ENCODE measurements at places on chromosomes 1 and 21. TPM values are rescaled to one million over a fixed set of nuclear protein-coding genes. Genes with fewer than 3 reads are reported as not detected.

DNA sequence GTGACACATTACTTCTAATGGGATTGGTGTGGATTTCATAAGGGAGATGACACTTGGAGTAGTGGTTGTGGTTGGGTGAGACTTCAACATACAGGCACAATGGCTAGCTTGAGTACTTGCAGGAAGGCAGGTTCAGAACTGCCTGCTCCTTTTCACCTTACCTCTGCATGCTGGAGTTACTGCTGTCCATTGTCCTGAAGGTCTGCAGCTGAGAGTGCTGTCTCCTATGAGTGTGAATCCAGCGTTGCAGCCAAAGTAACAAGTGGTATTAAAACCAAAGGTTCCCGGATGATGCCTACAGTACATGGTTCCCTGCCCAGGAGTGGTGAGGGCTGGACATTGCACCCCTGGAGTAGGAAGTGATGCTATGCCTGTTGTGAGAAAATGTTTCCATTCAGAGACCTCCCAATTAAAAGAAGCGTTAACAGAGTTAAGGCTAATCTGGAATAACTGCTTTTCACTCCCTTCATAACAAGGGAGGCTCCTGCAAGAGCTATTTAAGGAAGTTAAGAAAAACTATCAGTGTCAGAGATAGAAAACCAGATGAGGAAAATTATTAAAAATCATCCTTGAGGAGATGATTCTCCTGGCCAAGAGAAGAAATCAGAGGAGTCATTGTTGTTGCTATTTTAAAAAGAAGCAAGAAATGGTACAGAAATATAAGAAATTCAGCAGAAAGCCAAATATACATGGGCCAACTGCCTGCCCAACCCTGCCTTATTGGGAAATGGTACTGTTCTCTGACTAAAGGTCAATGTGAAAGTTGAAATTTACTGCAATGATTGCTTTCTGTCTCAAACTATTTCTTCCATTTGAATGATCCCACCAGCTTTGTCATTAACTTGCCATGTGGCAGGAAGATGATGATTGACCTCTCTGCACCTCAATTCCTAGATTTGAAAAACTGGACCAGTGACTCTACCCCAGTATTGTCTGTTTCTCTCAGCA lies 9.8 kb upstream of the F5 start:
- no peak for DNase-seq
- H3K27ac ChIP-seq: no peak overlapping the region
- no peak overlapping the region for H3K4me3 ChIP-seq
- H3K36me3 ChIP-seq: no peaks in the 10 kb centered on the region

GRCh38 chr1:1598051-1598719 lies 1.8 kb downstream of the FNDC10 start:
- no peak for DNase-seq
- H3K4me3 ChIP-seq: peak overlapping the region; percentile 79
- H3K27me3 ChIP-seq: peaks cover 18% of the 10 kb centered on the region
- peaks cover 16% of the 10 kb centered on the region for H3K4me1 ChIP-seq

DNA sequence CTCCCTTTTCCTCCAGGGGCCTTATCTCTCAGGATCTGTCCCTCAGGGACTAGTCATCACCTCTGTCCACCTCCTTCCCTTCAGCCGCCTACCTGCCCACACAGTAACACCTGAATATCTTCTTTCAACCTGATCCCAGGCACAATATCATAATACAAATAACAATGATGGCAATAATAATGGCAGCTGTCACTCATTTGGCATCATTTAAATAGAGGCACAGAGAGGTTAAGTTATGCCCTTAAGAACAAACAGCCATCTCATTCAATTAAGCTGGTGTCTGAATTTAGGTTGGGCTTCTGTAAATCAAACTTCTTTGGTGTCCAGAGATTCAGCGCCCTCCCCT lies 47.5 kb downstream of the AHDC1 start:
- peak overlapping the region; percentile 65 for H3K27ac ChIP-seq
- no peaks in the 10 kb centered on the region for H3K36me3 ChIP-seq
- H3K27me3 ChIP-seq: no peaks in the 10 kb centered on the region
- peaks cover 36% of the 10 kb centered on the region for H3K4me1 ChIP-seq

GRCh38 chr21:45870851-45871615 lies 110.5 kb upstream of the COL6A1 start:
- H3K27me3 ChIP-seq: peaks cover 8% of the 10 kb centered on the region
- no peak overlapping the region for H3K4me3 ChIP-seq
- no peak for DNase-seq
- no peaks in the 10 kb centered on the region for H3K4me1 ChIP-seq
- H3K27ac ChIP-seq: no peak overlapping the region
- H3K36me3 ChIP-seq: no peaks in the 10 kb centered on the region

The CHRNB2 gene
- 0.17 TPM for polyA plus RNA-seq

The ARF1 gene
- polyA plus RNA-seq: 453 TPM

The RGS18 gene
- polyA plus RNA-seq: 4.9 TPM

The HFM1 gene
- not detected for polyA plus RNA-seq

DNA sequence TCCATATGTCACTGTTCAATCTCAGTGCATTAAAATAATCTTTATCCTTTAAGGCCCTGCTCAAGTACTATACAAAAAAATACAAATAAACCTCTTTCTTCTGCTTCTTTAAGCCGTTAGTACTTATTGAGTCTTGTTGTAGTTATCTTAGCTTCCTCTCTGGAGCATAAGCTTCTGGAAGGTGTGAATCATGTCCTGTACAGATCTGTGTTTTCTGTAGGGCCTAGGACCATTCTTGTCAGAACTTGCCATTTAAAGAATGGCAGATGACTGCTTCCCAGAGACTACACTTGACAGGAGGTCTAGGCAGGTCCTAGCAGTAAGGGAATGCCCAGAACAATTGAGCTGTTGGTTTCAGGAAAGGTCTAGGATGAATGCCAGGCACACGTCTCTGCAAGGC lies 12.9 kb downstream of the NEK7 start:
- H3K4me1 ChIP-seq: peaks cover 68% of the 10 kb centered on the region
- H3K27ac ChIP-seq: no peak overlapping the region
- no peak overlapping the region for H3K4me3 ChIP-seq

- H3K4me1 ChIP-seq: peaks cover 2% of the 10 kb centered on the region
- no peak overlapping the region for H3K27ac ChIP-seq
- no peaks in the 10 kb centered on the region for H3K27me3 ChIP-seq
These were observed 137.6 kb downstream of the RGS7 start for GRCh38 chr1:241219449-241219848.

The FAM163A gene
- not detected for polyA plus RNA-seq

GRCh38 chr1:79827446-79827845 lies 820.9 kb upstream of the ADGRL4 start:
- H3K27me3 ChIP-seq: no peaks in the 10 kb centered on the region
- no peaks in the 10 kb centered on the region for H3K4me1 ChIP-seq
- H3K4me3 ChIP-seq: no peak overlapping the region
- no peaks in the 10 kb centered on the region for H3K36me3 ChIP-seq
- H3K27ac ChIP-seq: no peak overlapping the region
- DNase-seq: no peak

DNA sequence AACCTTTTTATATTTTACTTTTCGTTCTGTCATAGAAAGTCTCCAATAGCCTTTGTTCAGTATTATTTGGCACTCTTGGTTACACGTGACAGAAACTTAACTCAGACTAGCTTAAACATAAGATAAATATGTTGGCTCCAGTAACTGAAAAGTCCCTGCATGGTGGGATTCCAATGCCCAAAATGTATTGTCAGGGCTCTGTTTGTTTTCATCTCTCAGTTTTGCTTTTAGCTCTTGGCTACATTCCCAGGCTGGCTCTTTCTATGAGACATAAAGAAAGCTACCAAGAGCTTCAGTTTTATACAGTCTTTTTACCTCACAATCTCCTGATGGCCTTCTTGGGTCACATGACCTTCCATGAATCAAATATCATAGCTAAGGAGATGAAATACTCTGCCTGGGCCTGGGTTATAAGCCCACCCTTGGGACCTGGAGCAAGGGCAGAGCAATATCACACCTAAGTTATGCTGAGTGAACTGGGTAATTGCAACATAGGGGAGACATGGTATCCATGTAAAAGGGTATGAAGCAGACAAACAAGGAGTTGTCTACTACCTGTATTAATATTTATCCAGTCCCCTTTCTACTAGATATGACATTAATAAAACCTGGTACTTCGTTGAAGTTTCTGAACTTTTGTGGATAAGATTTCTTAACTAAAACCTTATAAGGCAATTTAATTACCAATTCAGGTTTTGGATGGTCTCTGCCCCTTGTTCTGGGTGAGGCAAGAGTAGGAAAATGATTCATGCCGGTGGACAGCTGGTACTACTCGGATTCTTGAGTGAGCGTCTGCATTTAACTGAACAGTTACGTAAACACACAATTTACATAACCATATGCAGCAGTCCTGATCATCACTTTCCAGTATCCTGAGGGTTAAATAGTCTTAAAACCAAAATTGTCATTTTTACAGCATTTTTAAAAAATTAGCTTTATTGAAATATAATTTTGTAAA lies 442.3 kb downstream of the GPATCH2 start:
- DNase-seq: no peak
- H3K4me3 ChIP-seq: no peak overlapping the region
- no peaks in the 10 kb centered on the region for H3K4me1 ChIP-seq
- no peaks in the 10 kb centered on the region for H3K27me3 ChIP-seq

The RAVER2 gene
- 0.94 TPM for polyA plus RNA-seq

- H3K27me3 ChIP-seq: no peaks in the 10 kb centered on the region
- H3K27ac ChIP-seq: no peak overlapping the region
- no peak for DNase-seq
- H3K4me3 ChIP-seq: no peak overlapping the region
These were observed 50.1 kb downstream of the RASAL2 start for GRCh38 chr1:178143730-178144690.

The C1orf115 gene
- polyA plus RNA-seq: 3.7 TPM

GRCh38 chr1:175254190-175254589 lies 61.6 kb upstream of the KIAA0040 start:
- peaks cover 12% of the 10 kb centered on the region for H3K36me3 ChIP-seq
- peaks cover 6% of the 10 kb centered on the region for H3K27me3 ChIP-seq
- H3K4me1 ChIP-seq: no peaks in the 10 kb centered on the region
- H3K4me3 ChIP-seq: no peak overlapping the region
- H3K27ac ChIP-seq: no peak overlapping the region

DNA sequence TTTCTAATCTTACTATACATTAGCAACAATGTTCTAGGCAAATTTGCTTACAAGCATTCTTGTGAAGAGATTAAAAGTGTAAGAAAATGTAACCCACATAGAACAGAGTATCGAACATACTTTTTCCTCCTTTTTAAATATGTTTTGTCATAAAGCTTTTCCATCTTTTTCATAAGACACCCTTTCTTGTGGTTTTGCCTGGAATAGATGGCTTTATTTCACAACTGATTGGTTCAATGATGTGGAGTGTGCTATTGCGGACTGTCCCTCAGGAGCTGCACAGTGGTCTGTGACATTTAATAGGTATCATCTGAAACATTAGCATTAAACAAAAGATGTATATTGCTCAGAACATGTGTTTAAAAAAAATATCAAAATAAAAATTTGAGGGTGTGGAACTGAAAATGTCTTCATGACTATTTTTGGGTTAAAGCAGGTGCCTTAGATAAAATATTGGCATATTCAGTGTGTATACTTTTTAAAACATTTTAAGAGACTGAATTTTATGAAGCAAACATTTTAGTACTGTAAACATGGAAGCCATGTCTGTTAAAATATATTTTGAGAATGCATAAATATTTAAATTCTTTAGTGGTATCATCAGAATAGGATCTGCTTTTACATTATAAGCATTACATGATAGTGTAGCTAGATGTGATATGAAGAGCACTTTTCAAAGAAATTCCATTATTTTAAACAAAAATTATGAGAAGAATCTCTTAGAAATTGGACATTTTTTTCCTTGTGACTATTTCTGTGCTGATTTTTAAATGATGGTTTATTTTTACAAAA lies 48.3 kb upstream of the C1orf146 start:
- H3K27me3 ChIP-seq: no peaks in the 10 kb centered on the region
- DNase-seq: no peak
- H3K36me3 ChIP-seq: no peaks in the 10 kb centered on the region
- H3K4me3 ChIP-seq: no peak overlapping the region
- H3K27ac ChIP-seq: no peak overlapping the region
- H3K4me1 ChIP-seq: no peaks in the 10 kb centered on the region

- H3K4me3 ChIP-seq: no peak overlapping the region
- peaks cover 41% of the 10 kb centered on the region for H3K4me1 ChIP-seq
- peaks cover 66% of the 10 kb centered on the region for H3K27me3 ChIP-seq
- H3K36me3 ChIP-seq: no peaks in the 10 kb centered on the region
- H3K27ac ChIP-seq: no peak overlapping the region
- no peak for DNase-seq
These were observed 6.5 kb downstream of the KCNN3 start for GRCh38 chr1:154863315-154864174.

GRCh38 chr1:224565611-224566406 lies 50.3 kb upstream of the CNIH3 start:
- H3K4me1 ChIP-seq: no peaks in the 10 kb centered on the region
- no peak for DNase-seq
- H3K36me3 ChIP-seq: no peaks in the 10 kb centered on the region
- no peaks in the 10 kb centered on the region for H3K27me3 ChIP-seq
- no peak overlapping the region for H3K27ac ChIP-seq
- H3K4me3 ChIP-seq: no peak overlapping the region

The TDRD5 gene
- polyA plus RNA-seq: not detected

- H3K27ac ChIP-seq: peak overlapping the region; percentile 44
- H3K4me3 ChIP-seq: no peak overlapping the region
- no peaks in the 10 kb centered on the region for H3K36me3 ChIP-seq
- H3K27me3 ChIP-seq: no peaks in the 10 kb centered on the region
These were observed 242.7 kb upstream of the JUN start for GRCh38 chr1:59026472-59026948.

The COL11A1 gene
- polyA plus RNA-seq: not detected

DNA sequence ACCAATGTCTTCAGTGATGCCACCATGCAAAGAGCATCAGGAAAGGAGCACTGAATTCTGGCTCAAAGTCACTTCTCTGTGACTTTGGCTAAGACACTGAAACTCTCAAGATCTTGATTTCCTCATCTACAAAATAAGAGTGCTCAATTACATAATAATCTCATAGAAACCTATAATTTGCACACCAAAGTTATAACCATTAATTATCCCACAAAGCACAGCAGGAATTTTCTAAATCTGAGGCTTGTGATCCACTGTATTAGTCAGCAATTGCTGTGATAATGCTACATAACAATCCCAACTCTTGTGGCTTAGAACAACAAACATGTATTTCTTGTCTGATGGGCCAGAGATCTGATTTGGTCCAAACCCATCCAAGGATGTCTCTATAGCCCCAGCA lies 108.7 kb downstream of the PSMG1 start:
- no peaks in the 10 kb centered on the region for H3K27me3 ChIP-seq
- no peak for DNase-seq
- peaks cover 4% of the 10 kb centered on the region for H3K36me3 ChIP-seq
- H3K4me1 ChIP-seq: no peaks in the 10 kb centered on the region

DNA sequence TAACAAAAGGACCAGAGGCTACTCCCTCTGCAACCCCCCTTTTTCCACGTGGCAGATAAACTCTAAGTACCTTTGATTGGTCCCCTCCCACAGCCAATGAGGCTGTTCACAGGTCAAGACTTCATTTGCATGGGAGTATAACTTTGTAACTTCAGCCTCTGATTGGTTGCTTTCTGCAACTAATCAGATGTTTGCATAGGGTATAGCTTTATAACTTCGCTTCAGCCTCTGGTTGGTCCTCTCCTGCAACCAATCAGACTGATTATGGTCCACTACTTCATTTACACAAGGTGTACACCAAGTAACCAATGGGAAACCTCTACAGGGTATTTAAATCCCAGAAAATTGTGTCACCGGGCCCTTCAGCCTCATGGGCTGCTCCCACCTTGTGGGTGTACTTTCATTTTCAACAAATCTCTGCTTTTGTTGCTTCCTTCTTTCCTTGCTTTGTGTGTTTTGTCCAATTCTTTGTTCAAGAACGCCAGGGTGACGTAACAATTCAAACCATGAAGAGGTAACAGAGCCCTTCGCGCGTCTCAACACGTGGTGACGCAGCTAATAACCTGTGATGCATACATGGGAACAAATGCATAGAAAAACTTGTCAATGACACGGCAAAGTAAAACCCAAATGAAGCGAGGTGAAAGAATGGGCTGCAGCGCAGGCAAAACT lies 47.2 kb downstream of the VPS26C start:
- H3K4me3 ChIP-seq: peak overlapping the region; percentile 92
- H3K36me3 ChIP-seq: no peaks in the 10 kb centered on the region
- peaks cover 30% of the 10 kb centered on the region for H3K4me1 ChIP-seq

All from naive B cell (primary cell).